ENCODE measurements at places on chromosomes 16 and 17.

DNA sequence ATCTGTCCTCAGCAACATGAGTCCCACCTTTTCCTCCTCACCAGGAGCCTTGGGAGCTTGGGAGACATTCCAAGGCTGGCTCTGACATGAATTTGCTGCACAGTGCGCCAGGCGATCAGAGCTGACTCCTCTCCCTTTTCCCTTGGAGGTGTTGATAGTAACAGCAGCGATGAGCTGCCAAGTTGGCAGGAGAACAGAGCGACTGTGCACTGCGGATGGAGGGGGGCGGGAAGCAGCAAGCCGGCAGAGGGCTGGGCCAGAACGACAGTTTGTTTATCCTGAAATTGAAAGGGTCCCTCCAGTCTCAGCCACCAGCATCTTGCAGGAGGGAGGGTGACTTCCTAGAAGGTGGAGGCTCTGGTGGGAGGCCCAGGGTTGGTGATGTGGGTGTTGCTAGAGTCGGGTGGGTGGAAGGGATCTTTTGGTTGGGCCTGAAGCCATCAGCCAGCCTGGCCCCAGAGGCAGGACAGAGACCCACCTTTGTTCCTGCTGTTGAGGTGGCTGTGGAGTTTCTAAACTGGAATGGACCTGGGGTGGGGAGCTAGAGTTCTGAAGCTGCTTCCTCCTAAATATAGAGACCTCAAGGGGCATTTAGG is 22.5 kb upstream of the DYNLL2 start:
- DNase-seq = no peak

GRCh38 chr17:77693301-77693700 is 265.2 kb upstream of the TNRC6C start:
- no peak for DNase-seq

DNA sequence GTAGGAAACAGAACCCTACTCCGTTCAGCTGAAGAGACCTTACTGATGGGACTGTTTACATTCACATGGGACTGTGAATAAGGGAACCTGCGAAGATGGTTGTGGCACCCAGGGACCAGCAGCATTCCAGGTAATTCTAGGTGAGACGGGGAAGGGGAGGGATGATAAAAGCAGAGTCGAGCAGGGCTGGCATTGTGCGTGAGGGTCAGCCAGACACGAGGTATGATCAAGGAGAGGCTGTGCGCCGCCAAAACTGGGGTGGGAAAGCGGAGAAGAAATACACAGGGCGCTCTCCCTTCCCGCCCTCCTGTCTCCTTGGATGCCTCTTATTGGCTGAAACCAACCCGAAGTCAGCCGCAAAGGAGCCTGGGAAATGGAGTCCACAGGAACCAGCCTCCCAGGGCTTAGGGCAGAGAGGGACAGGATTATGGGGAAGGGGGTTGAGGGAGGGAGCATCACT is 38.4 kb upstream of the CSNK2A2 start:
- DNase-seq = peak; percentile 87

GRCh38 chr17:59825533-59826322 is 67.0 kb downstream of the TUBD1 start:
- peak; percentile 2 for DNase-seq

DNA sequence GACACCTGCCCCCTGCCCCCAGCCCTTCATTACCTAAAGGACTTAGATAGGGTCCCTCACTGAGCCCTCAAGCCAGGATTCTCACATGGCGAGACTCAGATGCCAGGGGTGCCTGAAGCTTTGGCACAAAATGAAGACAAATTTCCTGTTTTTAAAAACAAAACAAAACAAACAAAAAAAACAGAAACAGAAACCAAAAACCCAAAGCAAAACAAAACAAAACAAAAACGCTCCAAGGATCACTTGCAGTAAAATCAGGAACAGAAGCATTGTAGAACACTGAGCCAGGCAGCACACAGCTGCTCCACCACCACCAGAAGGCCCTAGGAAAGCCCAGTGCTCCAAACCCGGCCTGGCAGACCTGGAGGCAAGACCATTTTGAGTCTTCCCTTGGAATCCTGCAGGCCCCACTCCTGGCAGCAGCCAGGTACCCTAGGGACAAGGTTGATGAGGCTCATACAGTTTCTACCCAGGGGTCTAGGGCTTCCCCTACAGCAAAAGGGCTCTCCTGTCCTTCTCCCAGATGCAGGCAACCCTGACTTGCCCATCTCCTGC is 20.8 kb downstream of the MYO18A start:
- DNase-seq = no peak

- DNase-seq = no peak
Observed at GRCh38 chr16:81846105-81846504, 67.0 kb downstream of the PLCG2 start.

DNA sequence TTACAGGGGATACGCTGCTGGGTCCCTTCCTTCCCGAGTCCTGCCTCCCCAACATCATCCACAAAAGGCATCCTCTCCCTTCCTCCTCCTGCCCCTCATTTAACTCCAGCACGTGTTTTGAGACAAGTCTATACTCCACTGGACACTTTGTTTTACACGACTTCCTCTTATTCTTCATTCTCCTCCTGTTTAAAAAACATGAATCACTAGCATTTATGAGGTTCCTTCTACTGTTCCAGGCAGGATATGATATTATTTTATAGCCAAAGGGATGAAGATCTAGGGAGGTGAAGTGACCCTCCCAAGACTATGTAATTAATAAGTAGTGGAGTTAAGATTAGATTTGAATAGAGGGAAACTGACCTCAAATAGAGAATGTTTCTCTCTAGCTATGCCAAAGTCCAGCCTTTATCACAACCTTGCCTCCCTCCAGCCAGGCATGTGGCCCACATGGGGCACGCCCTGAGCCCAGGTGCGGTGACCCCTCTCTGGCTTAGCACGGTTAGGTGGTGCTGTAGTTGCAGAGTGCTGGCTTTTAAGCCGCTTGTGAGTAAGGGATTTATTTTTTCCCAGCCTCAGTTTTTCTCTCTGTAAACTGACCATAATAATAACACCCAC is 1.3 kb upstream of the HSD17B2 start:
- DNase-seq = no peak

DNA sequence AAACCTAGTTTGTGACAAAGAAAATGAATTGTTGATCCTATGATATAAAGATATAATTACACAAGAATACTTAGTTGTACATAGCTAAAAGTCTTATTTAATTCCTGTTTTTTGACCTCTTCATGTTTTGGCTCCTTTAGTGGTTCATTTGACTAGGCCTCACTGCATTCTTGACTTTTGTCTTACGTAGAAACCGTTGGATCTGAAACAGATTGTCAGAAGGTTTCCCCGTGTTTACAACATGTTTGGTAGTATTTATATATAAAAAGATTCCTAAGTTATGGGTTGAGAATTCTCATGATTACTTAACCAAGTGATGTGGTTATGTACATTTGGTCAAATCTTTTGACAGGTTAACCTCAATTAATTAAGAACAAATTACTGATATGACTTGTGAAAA is 162.8 kb downstream of the BCAS3 start:
- DNase-seq = no peak

DNA sequence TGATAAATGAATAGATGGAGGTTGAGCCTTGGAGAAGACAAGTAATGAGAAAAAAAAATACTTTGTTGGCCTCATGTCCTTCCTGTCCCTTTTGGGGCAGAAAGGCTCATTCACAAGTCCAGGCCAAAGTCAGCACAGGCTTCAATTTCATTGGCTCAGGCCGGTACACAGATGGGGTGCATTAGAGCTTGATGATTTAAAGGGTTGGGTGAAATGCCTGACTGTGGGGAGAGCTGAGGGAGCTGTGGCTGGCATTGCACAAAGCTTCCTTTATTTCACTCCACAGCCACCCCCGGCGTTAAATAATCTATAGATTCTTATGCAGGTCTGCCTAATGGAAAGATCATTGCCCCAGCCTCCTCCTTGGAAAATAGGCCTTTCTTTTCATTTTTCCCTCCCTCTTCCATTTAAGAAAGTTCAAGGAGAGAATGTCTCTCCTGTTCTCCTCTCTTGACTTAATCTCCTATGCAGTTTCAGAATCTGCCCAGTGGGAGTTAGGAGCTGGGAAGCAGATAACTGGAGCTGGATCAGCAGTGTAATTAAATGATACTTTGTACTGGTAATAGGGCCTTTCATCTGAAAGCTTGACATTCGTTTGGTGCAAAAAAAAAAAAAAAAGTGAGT is 24.4 kb downstream of the YPEL2 start:
- no peak for DNase-seq

- DNase-seq = no peak
Observed at GRCh38 chr17:69245617-69246016, 17.0 kb upstream of the ABCA10 start.

DNA sequence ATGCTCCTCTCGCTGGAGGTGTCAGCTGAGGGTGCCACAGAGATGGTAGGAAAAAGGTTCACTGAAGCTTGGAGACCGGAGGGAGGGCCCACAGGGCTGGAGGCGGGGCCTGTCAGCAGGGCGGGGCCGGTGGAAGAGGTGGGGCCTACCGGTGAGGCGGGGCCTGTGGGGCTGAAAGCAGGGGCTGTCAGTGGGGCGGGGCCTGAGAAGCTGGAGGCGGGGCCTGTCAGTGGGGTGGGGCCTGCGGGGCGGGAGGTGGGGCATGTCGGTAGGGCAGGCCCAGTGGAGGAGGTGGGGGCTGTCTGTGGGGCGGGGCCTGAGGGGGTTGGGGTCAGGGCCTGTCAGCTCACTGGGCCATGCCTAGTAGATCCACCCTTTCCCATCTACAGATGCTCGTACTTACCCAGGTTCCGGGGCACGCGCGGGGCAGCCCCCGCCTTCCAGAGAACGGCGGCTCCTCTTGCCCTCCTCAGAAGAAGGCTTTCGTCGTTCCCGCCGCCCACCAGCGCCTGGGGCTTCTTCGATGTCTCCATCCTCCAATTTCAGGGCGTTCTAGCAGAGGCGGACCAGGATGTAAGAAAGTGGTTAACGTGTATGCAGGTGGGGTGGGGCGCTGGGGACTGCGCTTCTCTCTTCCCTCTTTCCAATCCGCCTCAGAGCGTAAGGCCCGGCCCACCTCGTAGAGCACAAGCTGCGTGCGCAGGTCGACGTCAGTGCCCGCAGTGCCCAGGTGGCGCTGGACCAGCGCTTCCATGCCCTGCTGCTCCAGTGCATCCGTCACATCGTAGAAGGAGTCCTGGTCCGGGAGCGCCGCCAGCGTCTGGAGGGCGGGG is 9.8 kb downstream of the TMEM208 start:
- peak; percentile 34 for DNase-seq

GRCh38 chr16:26697807-26698206 is 368.9 kb upstream of the C16orf82 start:
- DNase-seq = no peak

DNA sequence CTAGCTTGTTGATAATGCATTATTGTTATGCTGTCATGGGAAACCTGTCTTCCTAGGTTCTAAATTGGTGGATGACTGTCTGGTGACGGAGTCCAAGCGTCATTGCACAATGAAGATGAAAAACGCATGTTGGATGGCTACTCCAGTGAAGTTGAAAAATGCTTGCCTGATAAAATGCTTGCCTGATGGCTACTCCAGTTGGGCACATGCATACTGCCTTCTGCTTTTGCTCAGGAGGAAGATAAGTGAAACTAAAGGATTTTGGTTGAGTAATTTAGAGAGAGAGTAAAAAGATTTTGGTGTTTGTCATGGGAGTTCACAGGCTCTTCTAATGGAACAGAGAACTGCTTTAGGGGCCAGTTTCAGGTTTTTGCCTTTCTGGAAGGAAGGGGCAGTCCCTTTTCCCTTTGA is 118.6 kb downstream of the PRKCA start:
- DNase-seq = peak; percentile 99

DNA sequence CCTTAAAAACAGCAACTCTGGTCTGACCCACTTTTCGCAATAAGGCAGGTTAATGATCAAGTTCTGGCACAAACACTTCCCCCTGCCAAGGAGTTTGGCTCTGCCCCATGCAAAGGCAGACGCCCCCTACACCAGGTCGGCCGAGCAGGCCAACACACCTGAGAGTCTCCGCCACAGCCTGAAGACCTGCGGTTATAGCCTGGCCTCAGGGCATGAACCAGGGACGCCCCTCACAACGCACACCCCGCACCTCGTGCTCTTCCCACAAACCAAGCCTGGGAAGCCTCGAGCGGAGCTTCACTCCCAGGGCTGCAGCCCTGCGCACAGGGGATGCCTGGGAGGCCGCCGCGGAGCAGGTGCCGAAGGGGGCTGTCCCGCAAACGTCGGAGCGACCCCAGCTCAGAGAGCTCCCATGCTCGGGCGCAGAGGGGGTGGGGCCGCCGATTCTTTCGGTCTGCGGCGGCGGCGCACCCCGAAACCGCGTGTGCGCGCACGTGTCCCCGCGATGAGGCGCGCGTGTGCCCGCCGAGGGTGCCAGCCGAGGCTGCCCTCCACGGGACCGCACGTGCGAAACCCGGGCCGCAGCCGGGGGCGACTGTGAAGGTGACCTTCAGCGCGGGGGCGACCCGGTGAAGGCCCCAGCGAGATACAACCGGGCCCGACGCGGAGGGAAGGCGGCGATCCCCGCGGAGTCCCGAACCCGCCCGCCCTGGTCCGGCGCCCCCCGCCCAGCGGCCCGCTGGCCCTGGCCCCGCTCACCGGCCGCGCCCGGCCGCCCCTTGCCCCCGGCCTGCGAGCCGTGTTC is 559 bp downstream of the CLUH start:
- peak; percentile 23 for DNase-seq

DNA sequence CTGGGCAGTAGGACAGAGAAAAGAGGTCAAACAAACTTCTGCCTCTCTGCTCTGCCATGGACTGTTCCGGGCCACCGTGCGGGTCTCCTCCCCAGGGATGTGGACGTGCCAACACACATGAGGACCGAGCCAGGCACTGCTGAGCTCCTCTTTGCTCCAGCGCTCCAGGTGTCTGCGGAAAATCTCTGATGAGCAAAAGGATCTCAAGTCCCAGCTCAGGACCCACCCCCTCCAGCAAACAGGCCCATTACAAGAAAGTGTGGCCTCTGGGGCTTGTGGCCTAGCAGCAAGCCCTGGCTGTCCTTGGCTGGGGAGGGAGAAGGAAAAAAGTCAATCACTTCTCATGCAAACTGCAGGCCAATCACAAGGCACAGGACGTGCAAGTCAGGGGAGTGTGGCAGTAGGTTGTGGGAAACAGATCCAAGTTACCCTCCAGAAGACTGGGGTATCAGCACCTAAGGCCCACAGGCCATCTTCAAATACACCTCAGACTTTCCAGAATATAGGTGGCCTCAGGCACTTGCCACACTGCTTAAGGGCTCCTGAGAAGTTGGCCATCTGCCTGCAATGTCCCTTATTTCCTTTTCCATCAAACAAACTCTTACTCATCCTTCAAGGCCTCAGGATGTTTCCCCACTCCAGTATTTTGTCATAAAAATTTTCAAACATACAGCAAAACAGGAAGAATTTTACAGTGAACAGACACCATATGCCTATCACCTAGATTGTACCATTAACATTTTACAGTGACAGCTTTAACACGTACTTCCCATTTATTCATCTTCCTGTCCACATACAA is 36.0 kb upstream of the SREBF1 start:
- peak; percentile 78 for DNase-seq
